ENCODE measurements at places on chromosomes 7 and 10.

GRCh38 chr7:154720016-154720415 lies 282.9 kb downstream of the PAXIP1 start:
- no peak for DNase-seq

GRCh38 chr10:131982185-131982756 lies 548 bp upstream of the BNIP3 start:
- DNase-seq: no peak

DNA sequence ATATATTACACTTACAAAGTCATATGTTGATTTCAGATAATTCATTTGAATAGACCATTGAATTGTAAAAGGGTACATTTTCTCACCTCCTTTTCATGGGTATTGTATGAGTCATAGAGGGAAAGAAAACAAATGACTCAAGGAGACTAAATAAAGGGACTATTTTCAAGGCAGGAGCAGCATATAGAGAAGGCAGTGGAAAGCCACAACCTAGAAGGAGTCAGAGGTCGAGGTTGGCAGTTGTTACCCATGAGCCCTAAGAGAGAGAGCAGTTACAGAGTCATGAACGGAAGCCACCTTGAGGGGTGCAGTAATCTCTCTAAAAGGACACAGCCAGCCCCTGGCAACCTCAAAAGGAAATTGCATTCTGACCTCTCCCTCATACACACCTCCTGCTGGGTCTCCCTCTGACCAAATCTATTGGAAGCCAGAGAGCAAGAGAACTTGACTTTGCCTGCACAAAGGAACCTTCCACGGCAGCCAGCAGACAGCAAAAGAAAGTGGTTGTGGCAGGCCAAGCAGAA lies 137.9 kb downstream of the GRM8 start:
- DNase-seq: no peak

GRCh38 chr7:115805458-115805857 lies 225.1 kb downstream of the TFEC start:
- DNase-seq: no peak

GRCh38 chr7:79515358-79515757 lies 61.9 kb upstream of the MAGI2 start:
- DNase-seq: no peak

- DNase-seq: no peak
Measured at GRCh38 chr7:711093-711921, 15.2 kb upstream of the DNAAF5 start.

GRCh38 chr10:8311526-8312070 lies 257.1 kb downstream of the GATA3 start:
- DNase-seq: no peak

DNA sequence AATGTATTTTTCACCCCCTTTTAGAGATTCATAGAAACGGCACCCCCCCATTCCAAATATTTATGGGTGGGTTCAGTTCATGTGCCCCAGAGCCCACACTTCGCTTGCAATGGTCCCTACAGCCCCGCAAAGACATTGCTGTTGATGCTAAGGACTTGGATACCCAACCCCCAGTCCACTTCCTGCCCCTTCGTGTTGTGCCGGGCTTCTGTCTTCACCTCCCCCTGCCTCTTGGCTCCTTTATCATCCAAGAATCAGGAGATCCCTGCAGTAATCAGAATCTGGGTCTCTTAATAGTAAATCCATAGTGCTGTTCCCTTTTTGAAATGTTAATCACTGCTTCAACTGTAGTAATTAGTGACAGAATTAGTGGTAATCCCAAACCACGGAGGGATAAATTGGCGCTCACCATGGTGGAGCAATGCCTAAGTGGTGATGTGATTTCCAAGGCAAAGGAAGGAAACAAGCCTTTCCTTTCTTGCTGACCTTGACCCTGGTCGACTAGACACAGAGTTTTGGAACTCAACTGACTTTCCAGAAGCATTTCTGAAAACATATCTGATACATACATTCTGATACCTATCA lies 67.7 kb downstream of the HK1 start:
- no peak for DNase-seq

- no peak for DNase-seq
Measured at GRCh38 chr7:110104243-110104642, 986.7 kb upstream of the LRRN3 start.

DNA sequence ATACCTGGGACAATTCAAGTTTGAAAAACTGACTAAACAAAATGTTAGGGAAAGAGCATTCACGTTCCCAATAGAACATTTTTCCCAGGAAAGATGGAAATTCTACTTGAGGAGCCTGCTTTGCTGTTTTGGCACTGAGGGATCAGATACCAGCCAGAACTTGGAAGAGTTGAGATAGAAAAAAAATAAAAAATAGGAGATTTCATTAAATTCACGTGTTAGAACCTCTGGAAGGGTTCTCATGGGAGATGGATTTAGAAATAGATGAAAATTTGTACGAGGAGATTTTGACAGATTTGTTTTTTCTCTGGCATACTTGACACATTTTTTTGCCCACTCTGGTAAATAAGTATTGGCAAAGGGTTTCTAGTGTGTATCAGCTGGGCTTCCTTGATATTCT lies 63.7 kb downstream of the CELF2 start:
- DNase-seq: no peak

DNA sequence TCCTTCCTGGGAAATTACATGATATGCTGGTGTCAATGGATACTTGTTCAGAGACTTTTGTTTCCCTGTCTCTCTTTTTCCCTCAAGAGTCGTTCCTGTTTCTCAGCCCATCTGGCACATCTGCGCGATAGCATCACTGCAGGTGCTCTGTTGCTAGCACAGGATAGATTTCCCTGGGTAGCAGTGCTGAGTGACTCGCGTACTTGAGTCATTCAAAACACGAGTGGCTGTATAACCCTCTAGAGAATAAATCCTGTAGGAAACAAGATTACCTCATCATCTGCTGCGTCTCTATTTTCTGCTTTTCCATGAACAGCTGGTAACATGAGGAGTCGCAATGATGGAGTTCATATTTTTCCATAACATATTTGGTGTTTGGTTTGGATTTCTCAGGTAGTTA lies 452.0 kb upstream of the FZD8 start:
- no peak for DNase-seq

GRCh38 chr7:35624299-35625186 lies 70.4 kb downstream of the HERPUD2 start:
- peak; percentile 51 for DNase-seq

- DNase-seq: no peak
Measured at GRCh38 chr10:90718182-90718581, 139.7 kb downstream of the HTR7 start.

- no peak for DNase-seq
Measured at GRCh38 chr7:148763622-148764021, 64.9 kb downstream of the CUL1 start.

- no peak for DNase-seq
Measured at GRCh38 chr10:99316374-99316773, 12.8 kb upstream of the CNNM1 start.

DNA sequence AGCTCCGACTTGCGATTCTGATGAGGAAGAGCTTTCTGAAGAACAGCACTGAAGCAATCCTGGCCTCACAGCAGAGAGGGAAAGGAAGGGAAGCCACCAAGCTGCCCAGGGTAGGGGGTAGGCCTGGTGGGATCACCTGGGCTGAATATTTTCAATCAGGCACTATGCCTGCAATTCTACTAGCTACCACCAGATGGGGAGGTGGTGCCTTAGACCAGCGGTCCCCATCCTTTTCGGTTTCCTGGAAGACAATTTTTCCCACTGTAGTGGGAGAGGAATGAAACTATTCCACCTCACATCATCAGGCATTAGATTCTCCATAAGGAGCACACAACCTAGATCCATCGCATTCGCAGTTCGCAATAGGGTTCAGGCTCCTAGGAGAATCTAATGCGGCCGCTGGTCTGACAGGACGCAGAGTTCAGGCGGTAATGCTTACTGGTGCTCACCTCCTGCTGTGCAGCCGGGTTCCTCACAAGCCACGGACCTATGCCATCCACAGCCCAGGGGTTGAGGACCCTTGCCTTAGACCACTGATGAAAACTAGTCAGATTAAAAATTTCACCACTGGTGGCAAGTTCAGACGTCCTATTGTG lies 2.7 kb downstream of the LRRC20 start:
- peak; percentile 35 for DNase-seq

GRCh38 chr10:14653271-14654161 lies 121.2 kb downstream of the FAM107B start:
- no peak for DNase-seq

DNA sequence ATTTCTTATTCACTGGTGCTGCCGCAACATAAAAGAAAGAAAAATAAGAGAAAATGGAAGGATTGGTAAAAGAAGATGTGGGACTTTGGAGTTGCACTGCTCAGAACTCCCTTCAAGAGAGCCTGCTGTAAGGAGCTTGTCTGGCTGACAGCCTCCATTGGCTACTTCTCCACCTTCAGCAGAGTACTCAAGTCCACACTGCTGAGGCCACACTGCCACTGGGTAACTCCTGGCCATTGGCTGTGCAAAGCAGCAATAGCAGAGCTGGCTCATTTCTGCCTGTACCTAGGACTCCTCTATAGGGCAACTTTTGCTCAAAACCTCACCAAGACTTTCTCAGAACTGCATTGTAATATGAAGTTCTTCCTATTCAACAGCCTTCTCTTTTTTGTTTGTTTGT lies 38.7 kb upstream of the PCLO start:
- no peak for DNase-seq

GRCh38 chr7:121069346-121070100 lies 81.0 kb downstream of the CPED1 start:
- DNase-seq: no peak

DNA sequence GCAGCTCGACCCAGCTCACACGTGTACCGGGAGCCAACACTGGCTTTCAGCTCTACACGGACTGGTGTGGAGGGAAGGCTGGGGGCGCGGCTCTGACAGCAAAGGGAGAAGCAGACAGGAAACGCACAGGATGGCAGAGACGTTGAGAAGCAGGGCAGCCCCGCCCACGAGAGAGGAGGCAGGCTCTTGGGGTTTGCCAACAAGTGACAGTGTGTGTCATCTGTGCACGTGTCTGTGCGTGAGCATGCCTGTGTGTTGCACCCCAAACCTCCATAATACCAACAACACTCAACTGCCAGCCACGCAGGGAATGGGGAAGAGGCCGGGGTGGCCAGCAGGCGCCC lies 64.4 kb upstream of the PDGFA start:
- peak; percentile 98 for DNase-seq

- DNase-seq: peak; percentile 81
Measured at GRCh38 chr7:75642810-75643486, 95.8 kb downstream of the HIP1 start.

DNA sequence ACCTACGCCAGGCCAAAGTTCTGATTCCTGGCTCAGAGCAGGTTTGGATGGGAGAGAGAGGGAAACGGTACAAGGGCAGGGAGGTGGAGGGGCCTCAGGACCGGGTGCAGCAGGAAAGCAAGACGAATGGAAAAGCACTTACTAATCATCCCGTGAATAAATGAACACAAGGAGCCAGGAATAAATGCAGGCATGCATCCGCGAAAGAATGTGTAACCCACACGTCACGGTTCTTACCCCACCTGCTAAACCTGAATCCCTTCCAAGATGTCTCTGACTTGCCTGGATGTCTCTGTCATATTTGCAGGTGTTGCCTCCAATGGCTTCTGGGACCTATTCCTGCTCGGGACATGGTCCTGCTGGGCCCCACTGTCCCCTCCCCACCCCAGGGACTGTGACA lies 335.2 kb upstream of the RNF32 start:
- no peak for DNase-seq

DNA sequence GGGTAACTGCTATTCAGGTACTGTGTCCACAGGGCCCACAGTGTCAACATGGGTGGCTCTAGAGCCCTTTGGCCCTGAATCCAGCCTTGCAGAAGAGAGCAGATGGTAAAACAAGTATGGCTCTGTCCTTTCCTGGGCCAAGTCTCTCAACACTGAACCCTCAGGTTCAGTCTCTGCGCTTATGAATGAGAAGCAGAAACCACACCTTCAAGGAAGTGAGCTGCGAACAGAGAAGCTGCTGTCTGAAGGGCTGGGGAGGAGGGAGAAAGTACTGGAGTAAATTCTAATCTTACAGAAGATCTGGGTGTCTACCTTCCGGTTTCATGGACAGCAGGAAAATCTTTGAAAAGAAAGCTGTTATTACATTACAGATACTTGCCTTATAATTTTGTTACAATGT lies 4.1 kb downstream of the TBRG4 start:
- no peak for DNase-seq

DNA sequence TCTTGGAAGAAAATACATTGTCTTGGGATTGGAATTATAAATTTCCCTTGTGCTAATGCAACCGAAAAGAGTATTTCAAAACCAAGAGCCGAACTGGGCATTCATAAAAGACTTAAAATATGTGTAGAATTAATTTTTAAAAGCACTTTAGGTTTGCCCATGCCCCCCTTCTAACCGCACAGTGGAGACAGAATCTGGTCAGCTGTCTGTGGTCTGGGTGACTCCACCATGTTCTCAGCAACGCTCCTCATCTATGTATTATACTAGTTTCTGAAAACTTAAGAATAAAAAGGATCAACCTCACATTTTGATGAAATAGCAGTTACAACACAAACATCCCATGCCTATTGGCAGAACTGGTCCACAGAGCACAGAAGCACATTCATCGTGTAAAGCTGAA lies 192.6 kb upstream of the C7orf33 start:
- no peak for DNase-seq

GRCh38 chr10:132551808-132552130 lies 14.2 kb downstream of the INPP5A start:
- no peak for DNase-seq

GRCh38 chr10:13711291-13711690 lies 124.5 kb downstream of the PRPF18 start:
- DNase-seq: no peak

GRCh38 chr10:78214955-78215354 lies 181.3 kb downstream of the RPS24 start:
- no peak for DNase-seq

GRCh38 chr10:44786286-44786850 lies 124.8 kb upstream of the TMEM72 start:
- no peak for DNase-seq

DNA sequence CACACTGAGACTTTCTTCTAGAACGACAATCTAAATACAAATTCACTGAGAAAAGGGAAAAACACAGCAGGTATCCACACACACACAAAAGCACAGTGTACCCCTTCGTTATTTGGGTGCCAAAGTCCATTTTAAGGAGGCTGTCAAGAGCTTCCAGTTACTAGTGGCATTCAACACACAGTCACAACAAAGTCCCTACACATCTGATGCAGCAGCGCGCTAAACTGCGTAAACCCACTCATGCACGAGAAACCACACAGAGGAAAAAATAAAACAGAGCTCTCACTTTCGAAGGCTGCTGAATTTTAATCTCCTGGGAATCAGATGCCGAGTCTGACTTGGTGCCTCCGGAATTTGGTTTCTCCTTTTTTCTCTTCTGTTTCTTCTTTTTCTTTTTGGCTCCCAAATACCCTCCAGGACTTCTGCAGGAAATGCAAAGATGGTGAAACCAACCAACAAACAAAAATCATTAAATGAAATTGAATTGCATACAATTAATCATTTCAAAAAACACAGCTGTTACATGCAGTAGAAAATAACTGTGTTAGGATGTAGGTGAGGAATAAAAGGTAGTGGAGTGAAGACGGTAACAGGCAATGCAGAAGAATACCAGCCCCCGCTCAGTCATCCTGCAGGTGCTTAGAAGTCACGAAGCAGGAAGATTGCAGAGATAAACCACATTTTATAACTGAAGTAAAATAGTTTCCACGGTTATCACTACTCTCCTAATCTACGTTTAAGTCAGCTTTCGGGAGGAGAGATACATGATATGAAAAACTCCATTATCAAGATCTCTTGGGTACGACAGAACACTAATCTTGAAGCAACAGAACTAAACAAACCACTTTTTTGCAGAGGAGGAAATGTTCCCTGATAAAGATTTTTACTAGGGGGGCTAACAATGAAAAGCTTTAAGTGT lies 27.1 kb downstream of the NMT2 start:
- DNase-seq: peak; percentile 59

GRCh38 chr10:101055411-101055810 lies 6.4 kb upstream of the KAZALD1 start:
- DNase-seq: no peak

Measured in activated naive CD4-positive, alpha-beta T cell treated with anti-CD3 and anti-CD28 coated beads for 36 hours (primary cell).